Astrocyte (in vitro differentiated cells and primary cell): ENCODE measurements at places on chromosomes 6 and 20.

- no peak for DNase-seq
Observed at GRCh38 chr20:21225215-21225947, 77.8 kb upstream of the XRN2 start.

- DNase-seq: peak; percentile 16
Observed at GRCh38 chr6:91155129-91155785, 568.4 kb upstream of the MAP3K7 start.

DNA sequence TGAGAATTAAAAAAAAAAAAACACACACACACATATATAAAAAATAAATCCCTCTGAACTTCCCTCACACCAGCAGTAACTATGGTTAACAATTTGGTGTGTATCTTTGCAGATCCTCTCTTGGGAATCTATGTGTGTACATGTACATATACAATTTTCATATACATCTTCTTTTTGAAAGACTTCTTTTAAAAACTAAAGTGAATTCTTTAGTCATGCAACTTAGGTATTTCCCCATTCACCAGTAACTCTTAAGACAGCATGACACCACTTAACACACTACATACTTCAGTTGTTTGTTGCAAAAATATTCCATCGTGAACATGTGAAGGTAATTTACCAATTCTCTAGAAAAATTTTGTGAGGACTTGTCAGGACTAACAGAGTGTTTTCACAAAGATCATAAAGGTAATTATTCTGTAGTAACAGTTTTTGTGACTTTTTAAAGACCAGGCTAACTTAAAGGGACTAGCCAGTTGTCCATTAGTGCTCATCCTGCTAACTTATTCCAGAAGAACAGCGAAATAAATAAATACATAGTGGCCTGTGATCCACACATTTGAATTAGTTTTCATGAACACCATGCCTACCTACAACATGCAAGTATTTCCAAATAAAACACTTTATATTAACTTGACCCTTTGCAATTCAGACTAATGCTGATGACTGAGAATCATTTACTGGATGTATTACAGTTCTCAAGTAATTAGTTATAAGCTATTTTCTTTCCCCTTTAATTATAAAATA, 12.1 kb downstream of the RBM39 start:
- no peak for DNase-seq

DNA sequence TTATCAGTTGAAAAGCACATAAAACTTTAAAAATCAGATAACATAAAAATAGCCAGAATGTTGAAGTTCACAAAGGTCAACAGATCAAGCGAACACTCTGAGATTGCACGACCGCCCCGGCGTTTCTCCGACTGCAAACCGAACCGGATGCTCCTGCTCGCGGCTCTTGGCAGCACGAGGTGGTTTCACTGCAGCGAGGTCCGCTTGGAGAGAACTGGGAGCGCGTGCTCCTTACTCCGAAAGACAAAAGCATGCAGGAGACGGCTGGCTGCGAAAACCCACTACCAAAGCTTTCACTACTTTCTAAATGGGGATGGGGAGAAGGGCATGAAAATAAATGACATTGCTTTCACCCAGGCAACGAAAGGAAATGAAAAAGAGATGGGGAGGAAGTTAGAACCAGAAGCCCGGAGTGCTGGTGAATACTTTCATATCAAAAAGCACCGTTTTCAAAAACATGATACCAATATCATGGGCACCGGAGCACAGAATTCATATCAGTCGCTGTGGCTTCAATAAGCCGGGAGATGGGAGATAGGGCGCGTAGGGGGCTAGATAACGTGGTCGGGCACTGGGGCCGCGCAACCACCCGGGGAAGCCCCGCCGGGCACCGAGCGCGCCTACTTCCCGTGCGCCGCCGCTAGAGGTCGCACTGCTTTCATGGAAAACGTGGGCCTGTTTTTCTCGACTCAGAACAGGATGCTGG, 8.3 kb upstream of the ANKRD60 start:
- peak; percentile 47 for DNase-seq

DNA sequence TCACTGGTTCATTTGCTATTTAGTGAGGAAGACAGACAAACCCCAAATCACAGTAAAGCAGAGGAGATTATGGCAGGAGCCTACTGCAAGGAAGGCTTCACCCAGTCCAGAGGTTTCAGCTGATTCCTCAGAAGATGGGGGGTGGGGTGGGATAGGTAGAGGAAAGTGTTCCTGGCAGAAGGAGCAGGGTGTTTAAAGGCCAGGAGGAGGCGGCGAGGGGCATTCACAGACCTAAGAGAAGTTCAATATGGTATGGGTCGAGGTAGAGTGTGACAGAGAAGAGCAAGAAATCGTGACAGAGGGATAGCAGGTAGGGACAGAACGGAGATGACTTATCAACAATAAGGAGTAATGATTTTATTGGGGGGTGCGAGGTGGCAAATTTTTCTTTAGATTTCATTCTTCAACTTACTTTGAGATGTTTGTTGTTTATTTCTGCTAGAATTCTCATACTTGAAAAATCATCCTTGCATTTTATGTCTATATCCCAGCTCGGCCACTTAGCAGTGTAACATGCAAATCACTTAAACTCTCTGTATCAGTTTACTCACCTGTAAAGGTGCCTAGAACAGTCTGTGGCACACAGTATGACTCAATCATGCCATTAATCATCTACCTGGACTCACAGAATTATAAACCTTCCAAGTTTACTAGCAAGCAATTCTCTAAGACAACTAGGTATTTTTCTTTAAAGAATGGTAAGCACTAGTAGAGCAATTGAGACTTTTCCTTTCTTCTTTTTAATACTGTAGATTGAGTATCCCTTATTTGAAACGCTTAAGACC, 176.7 kb downstream of the REV3L start:
- DNase-seq: no peak

GRCh38 chr6:144793744-144794143, 508.6 kb downstream of the UTRN start:
- DNase-seq: no peak

DNA sequence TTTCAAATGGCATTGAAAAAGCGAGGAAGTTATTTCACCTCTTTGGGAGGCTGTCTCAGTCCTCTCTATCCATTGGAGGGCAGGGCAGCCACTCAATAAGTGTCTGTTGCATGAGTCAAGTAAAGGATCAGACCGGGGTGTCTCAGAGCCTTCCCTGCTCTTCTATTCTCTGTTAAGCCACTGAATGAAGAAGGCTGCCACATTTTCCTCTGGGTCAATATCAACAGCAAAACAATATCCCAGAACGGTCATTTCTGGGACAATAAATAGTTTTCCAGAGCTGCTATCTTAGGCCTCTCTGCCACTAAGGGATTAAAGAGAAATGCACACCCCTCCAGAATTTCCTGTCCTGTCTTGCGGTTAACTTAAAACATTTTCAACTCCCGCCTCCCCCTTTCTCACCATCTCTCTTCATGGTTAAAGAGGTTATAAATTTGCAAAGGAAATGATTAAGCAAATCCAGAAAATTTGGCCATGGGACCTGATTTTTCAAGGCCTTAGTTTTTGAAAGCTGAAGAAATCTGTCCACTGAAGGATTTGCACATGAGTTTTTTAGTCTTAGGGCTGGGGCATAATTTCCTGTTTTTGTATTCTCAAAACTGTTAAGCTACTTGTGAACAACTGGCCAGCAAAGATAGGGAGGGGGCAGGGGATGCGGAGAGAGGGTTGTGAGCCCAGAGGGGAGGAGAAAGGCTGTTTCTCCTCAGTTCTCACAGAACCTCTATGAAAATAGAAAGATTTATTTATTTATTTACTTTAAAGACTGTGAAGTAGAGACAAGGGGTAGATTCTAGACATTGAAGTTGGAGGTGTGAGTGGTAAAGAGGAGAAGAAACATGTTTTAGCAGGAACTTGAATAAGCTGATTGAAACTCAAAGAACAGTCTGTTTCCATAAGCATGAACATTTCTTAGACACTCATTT, 135.7 kb downstream of the BCAS1 start:
- peak; percentile 87 for DNase-seq

- DNase-seq: no peak
Observed at GRCh38 chr6:1383729-1384548, 5.4 kb upstream of the FOXF2 start.

GRCh38 chr6:30000156-30000791, 57.9 kb downstream of the HLA-A start:
- DNase-seq: no peak

DNA sequence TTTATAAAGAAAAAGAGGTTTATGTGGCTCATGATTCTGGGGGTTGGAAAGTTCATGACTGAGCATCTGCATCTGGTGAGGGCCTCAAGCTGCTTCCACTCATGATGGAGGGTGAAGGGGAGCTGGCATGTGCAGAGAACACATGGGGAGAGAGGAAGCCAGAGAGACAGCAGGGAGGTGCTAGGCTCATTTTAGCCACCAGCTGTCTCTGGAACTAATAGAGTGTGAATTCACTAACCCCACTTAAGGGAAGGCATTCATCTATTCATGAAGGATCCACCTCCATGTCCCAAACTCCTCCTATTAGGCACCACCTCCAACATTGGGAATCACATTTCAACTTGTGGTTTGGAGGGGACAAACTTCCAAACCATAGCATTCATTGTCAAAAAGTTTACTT, 137.3 kb upstream of the PMEPA1 start:
- no peak for DNase-seq

- no peak for DNase-seq
Observed at GRCh38 chr6:28941684-28942448, 18.1 kb upstream of the TRIM27 start.

- DNase-seq: peak; percentile 67
Observed at GRCh38 chr6:134196568-134197193, 121.2 kb downstream of the SGK1 start.

GRCh38 chr6:7992002-7992815, 72.0 kb downstream of the BLOC1S5 start:
- peak; percentile 98 for DNase-seq

DNA sequence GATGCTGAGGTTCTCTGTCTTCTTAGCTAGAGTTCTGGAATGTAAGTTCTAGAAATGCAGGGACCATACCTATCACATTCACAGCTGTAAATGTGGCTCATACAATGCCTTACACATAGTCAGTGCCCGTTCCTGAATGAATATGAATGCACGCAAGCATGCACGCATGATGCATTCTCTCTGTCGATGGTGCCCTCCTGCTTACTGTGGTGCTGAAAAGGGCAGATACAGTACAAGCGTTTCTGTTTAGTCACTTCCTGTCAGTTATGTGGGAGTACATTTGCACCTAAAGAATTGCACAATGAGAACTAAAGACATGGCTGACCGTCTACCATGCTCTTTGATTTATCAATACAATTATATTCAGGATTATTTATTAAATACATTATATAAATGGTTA, 152.2 kb upstream of the SOX4 start:
- peak; percentile 57 for DNase-seq

- no peak for DNase-seq
Observed at GRCh38 chr6:134722200-134722870, 227.6 kb downstream of the ALDH8A1 start.

DNA sequence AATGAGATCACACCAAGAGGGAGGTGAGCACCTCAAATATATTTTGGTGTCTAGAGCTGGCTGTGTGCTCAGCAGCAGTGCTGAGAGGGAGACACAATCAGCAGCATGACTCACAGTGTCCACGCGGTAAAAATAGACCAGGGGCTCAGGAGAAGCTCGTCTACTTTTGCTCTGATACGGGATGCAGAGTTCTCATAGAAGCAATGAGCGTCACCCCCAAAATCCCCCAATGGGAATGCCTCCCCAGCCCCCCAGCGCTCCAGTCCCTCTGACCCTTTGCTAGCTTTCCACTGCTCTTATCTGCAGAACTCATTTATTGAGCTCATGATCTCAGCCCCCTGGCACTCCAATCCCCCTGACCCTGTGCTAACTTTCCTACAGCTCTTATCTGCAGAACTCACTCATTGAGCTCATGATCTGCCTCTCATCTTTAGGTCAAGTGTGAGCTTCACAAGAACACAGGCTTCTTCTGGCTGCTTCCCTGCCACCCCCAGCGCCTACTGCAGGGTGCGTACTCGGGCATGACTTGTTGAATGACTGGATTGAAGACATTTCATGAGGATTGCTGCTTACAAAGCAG, 34.0 kb downstream of the SYNDIG1 start:
- peak; percentile 50 for DNase-seq
